ENCODE measurements at places on chromosomes 4 and X. TPM values are rescaled to one million over a fixed set of nuclear protein-coding genes. Genes with fewer than 3 reads are reported as not detected.
A peak's percentile ranks its signal among the peaks of the same experiment; 100 is the strongest.

- no peak for DNase-seq
These were observed 37.7 kb upstream of the KCNIP4 start for GRCh38 chr4:21986307-21986706.

UGT2A3 gene
- not detected for polyA plus RNA-seq

DNA sequence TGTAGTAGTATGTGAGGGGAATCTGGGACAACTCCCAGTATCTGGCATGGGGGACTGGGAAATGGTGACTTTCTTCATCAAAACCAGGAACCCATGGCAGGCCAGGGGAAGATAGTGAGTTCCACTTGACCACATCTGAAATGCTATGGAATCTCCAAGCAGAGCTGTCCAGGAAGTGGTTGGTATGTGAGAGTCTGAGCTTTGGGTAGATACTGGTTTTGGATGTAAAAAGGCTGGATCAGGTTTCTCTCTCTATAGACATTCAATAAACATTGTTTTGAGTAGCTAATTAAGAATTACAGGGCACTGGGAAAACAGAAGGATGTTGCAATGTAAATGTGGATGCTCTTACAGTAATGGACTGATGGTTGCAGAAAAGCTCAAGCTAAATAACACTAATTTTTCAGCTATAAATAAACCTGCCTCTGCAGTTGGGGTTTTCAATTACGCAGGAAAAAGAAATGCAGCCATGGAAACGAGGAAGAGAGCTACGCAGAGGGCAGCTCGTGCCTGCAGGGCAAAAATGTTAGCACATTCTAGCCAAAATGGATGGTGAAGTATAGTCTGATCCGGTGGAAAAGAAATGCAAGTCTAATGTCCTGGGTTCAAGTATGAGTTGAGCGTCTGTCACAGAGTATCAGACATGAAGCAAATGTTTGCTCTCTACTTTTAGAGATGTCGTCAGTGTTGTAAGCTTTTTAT lies 13.4 kb upstream of the CHRNA9 start:
- DNase-seq, result peak; percentile 85

- no peak for DNase-seq
These were observed 18.5 kb upstream of the TET2 start for GRCh38 chr4:105128208-105128607.

GRCh38 chr4:86159216-86159615 lies 200.6 kb downstream of the MAPK10 start:
- no peak for DNase-seq

GRCh38 chrX:155028129-155028528 lies 1.5 kb downstream of the FUNDC2 start:
- DNase-seq, result no peak

DNA sequence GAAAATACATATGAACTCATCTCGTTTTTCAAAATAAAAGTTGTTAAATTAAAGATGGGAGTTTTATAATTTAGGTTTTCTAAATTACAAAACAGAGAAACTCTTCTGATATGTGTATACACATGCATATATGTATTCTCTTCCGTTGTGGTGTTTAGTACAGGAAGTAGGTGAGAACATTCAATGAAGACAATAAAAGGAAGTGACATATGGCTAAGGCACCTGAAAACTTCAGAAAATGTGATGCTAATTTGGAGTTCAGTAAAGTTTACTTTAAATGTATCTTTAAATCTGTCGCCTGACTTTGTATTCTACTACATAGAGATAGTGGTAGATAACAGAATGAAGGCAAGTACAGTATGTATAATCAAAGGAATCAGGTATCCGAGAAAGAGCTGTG lies 33.5 kb upstream of the ITM2A start:
- DNase-seq, result no peak

- DNase-seq, result no peak
These were observed 65.4 kb downstream of the CEP44 start for GRCh38 chr4:174349156-174349555.

- no peak for DNase-seq
These were observed 28.5 kb upstream of the FGG start for GRCh38 chr4:154640999-154641398.

DNA sequence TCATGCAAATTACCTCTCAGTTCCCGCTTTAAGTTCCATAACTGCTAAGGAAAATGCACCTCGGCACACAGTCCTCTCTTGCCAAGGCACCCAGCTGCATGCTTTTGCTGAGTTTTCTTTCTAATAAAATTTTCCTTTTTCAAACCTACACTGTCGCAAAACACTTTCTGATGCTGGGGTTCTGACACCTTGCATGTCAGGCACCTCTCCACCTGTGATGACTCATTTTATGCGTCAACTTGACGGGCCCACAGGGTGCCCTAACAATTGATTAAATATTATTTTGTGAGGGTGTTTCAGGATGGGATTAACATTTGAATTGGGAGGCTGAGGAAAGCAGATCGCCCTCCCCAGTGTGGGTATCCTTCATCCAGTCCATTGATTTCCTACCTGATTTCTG lies 291.0 kb upstream of the STS start:
- no peak for DNase-seq

- DNase-seq, result peak; percentile 70
These were observed 8.2 kb downstream of the MID1 start for GRCh38 chrX:10612215-10612614.

DCX gene
- polyA plus RNA-seq, result not detected

TNIP2 gene
- polyA plus RNA-seq, result 21.8 TPM

CHIC2 gene
- 32.1 TPM for polyA plus RNA-seq

DNA sequence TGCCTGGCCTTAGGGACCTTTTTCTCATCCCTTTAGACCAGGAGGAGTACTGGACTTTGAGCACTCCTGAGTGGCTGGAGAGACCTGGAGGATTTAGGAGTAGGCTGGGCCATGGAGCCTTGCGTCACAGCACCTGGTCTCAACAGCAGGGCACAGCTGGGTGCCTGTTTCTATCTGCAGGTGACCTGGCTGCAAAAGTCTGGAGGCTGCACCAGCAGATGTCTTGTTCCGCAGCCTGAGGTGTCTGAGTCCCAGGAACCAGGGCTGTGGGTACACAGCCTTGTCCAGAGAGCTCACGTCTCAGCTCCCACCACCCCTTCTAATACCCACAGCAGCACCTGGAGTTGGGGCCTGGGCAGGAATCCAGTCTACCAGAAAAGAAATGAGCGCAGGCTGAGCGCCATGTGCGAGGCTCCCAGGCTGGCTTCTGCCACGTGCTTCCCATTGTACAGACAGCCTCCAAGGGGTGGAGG lies 5.0 kb upstream of the NSD2 start:
- no peak for DNase-seq

MAGEA11 gene
- polyA plus RNA-seq, result not detected

DNA sequence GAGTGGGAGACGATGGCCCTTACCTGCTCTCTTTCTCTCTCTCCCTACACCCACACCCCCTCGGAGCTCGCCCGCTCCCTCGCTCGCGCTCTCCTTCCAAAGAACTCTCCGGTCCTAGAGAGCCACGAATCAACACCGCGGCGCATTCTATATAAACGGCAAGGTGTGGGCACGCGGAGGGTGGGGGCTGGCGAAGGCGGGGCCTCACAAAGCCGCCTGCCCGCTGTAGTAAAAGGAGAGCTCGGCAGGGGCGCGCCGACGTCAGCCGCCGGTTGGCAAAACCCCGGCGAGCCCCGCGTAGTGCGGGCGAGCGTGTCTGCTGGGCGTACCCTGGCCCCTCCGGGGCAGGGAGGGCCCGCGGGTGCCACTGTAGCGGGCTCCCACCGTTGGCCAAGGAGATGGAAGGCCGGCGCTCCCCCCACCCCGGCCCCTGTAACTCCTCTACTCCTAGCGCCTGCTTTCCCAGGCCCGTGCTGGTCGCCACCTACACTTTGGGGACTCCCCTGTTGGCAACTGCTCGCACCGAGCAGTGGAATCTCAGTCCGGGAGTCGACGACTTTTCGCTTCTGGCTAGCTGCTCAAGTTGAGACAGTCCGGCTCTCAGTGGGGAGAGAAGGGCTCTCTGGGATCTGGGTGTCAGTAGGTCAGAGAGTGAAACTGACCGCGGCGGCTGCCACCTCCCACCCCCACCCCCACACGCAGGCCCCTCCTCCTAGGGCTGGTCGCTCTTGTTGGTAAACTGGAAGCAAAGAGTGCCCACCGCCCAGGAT lies 325.5 kb upstream of the F9 start:
- peak; percentile 59 for DNase-seq

HTR2C gene
- not detected for polyA plus RNA-seq

BRS3 gene
- polyA plus RNA-seq, result not detected

- DNase-seq, result peak; percentile 39
These were observed 40.2 kb upstream of the TET2 start for GRCh38 chr4:105106426-105106825.

- DNase-seq, result peak; percentile 96
These were observed 271.5 kb downstream of the LDB2 start for GRCh38 chr4:16626945-16627344.

DNA sequence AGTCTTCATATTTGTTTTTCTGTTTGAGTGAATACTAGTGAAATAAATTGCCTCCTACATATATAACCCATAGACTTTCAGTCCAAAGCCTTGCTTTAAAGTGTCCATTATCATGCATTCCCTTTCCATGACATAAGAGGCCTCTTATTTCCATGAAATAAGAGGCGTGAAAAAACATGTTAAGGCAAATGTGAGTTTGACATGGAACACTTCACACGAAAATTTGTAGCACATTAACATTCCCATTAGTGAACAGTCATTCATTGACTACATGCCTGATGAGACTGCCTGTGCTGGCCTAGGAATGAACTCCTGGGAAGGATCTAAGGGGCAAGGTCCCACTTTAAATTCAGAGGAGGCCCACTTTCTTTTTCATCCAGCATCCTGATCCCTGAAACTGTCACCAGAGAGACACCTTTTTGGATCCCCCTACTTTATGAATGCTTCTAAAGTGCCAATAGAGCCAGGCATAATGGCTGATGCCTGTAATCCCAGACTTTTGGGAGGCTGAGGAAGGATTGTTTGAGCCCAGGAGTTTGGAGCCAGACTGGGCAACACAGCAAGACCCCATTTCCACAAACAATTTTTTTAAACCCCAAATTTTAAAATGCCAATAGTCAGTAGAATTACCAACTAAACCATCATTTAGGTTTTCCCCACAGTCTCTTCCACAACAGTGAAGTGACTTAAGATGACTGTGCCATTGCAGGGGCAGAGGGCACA lies 6.7 kb downstream of the RTL8B start:
- DNase-seq, result no peak

DNA sequence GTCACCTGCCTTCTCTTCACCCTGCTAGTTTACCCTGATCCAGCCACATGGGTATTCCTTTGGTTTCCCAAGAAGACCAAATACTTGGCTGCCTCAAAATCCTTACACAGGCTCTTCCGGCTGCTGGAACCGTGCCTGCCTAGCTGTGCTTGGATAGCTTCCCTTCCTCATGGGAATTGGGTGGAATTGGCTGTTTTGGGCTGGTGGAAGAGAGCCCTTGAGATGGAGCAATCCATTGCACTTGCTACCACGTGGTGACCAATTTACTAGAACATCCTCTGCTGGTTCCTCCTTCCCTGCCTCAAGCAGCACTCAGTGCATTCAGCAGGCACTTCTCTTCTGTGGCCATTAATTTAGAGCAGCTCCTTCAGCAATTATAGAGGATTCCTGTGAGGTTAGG lies 119.3 kb upstream of the AP1S2 start:
- DNase-seq, result no peak

DDX53 gene
- polyA plus RNA-seq, result not detected

DNA sequence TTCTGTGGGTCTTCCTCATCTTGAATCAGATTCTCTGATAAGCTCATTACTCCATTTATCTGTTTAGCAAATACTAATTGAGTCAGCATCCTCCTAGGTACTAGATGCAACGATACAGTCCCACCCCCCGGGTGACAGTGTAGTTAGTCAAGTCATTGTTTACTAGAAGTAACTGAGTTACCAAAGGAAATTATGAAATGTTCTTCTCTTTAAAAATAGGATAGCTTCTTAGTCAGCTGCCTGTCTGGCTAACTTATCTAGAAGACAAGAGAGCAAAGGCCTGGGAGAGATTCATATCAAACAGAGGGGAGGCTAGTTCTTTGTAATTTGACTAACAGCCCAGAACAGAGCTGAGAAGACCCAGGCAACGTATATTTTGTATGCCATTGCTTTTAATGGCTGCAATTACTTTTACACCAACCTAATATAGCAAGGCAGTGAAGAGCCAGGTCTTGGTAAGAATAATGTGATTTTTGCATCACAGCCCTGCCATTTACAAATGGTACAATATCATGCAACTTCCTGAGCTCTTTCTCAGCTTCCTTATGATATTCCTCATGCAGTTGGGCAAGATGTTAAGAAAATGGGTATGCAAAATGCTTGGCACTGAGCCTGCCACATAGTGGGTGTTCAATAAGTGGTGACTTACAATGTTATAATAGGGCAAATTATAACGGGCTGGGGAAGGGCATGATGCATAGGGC lies 149.9 kb downstream of the CHIC2 start:
- peak; percentile 82 for DNase-seq

GAGE2A gene
- polyA plus RNA-seq, result not detected

DNA sequence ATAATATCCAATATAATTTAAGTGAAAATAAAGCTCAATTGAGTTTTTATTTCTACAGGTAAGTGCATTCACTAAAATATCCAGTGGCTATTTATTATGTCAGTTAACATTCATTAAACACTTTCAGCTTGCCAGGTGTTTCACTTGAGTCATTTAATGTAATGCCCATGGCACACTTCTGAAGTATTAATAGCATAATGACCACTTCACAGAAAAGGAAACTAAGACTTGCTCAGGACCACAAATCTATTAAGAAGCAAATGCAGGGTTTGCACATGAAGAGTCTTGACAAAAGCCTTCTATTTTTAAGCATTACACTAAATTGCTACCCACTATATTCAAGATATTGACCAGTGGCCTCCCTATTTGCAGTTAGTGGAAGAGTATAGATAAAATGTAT lies 612.7 kb downstream of the KCTD8 start:
- no peak for DNase-seq

- DNase-seq, result peak; percentile 58
These were observed 115.1 kb downstream of the PHEX start for GRCh38 chrX:22147214-22147613.

- DNase-seq, result no peak
These were observed 12.2 kb downstream of the MTTP start for GRCh38 chr4:99586797-99587196.

DNA sequence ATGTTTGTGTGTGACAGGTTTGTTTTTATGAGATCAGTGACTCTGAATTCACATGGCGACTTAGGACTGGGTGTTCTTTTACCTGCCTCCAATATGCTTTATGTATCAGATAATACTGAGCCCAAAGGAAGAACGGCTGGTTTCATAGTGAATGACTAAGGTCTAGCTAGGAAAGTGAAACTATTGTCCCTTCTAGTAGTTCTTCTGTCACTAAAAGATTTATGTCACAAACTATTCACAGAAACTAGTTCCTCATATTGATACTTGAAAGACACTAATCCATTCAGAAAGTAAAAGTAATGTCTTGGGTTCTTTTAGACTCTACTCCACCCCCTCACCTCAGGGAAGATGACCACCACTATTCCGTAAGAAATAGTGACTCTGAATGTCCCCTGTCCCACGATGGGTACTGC lies 81.7 kb downstream of the EGF start:
- DNase-seq, result no peak

PPP1R2C gene
- polyA plus RNA-seq, result not detected

- no peak for DNase-seq
These were observed 37.1 kb downstream of the TRMT44 start for GRCh38 chr4:8477676-8478075.

DNA sequence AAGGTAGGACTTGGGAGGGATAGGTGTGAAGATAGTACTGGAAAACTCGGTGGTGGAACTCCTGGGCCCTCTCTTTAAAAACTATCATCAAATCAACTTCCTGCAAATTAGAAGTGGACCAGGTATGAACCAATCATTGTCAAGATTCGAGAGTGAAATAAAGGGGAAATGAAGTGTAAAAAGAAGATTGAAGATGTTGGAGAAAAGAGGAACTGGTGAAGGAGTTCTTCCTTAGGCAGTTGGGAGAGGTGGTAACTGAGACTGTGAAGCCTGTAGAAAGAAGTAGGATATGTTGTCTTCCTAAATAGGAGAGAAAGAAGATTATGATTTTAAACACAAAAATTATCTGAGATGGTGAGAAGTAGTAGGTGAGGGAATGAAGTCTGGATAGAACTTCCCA lies 212.2 kb downstream of the PPP1R2C start:
- no peak for DNase-seq
